NCI-H2081 (cell line): ENCODE measurements at places on chromosomes 4 and X.

- DNase-seq, result no peak
These were observed 98.2 kb upstream of the FAM9B start for GRCh38 chrX:9132036-9132638.

GRCh38 chr4:124708517-124709300 is 3.8 kb downstream of the ANKRD50 start:
- DNase-seq, result no peak

DNA sequence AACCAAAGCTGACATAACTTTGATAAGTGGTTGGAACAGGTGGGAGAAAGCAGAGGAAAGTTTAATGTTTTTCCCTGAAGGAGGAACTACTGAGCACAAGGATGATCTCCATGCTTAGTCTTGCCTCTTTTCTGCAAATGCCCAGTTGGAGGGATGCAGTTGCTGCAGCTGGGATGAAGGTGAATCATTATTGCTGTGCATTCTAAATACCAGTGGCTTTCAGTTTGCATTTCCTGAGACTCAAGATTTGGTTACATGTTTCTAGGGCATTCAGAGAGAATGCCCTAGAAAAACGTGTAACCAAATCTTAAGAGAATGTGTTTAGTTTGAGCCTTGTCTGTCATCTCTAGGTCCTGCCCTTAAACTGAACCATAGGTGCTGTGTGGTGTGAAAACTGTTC is 42.2 kb downstream of the METTL14 start:
- no peak for DNase-seq

GRCh38 chrX:126489116-126489695 is 63.4 kb downstream of the DCAF12L1 start:
- DNase-seq, result no peak

DNA sequence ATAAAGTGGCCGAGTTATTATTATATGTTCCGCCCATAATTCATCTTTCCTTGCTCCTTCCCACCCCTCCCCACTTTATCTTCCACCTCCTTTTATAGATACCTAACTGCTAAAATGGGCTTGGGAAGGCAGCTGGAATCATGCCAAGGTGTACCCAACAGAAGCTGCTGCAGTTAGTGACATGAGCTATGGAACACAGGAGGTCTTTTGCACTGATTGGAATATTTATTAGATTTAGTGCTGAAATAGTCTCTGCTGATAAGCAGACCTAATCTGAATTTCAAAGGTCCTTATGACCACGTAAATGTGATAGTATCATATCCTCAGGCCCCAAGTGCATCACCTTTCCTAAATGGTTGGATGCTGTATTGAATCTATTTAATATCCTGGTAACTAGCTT is 64.9 kb downstream of the HMGB2 start:
- no peak for DNase-seq

DNA sequence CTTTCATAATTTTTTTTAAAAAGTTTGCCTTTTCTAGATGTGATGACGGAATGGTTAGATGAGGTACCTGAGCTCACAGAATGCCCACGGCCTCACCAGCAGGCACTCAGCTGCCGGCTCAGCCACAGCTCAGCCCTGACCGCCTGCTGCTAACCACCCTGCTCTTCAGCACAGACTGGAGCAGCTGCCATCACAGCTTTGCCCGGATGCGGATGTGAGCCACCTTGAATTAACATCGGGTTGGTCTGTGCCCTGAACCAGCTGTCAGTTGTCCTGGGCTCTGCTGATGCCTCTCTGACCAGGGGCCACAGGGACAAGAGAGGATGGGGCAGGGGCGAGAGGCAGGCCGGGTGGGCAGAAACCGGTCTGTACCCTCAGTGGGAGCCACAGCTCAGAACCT is 93.3 kb downstream of the HMX1 start:
- no peak for DNase-seq

GRCh38 chrX:132119283-132119682 is 8.5 kb downstream of the FRMD7 start:
- no peak for DNase-seq

DNA sequence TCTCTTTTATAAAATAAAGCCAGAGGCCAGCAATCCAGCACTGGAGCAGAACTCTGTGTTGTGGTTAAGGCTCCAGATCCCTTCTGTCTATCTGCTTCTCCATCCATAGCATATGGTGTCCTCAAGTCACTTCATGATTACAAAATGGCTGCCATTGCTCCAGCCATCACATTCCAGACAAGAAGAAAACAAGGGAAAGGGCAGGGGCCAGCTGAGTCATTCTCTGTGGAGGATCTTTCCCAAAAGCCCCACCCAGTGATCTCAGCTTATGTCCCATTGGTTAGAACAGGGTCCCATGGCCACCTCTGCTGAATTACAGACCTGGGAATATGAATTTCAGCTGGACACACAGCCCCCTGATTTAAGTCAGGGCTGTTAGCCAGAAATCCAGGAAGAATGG is 34.1 kb upstream of the MAN2B2 start:
- DNase-seq, result no peak

DNA sequence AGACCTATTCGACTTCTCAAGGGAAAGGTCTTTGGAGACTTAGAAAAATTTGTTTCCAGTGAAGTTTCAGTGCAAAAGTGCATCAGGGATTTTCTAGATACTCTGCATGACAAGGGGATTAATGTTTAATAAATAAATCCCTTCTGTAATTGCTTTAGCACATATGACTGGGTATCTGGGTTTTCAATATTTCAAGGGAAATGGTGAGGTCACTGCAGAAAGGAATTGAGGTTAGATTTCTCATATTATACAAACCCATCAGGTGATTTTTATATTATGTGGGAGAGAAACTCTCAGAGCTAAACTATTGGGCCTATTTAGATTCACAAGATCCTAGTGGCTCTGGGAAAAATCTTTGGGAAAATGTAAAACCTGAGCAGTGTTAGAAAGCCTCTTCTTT is 48.3 kb upstream of the SLC4A4 start:
- DNase-seq, result no peak

DNA sequence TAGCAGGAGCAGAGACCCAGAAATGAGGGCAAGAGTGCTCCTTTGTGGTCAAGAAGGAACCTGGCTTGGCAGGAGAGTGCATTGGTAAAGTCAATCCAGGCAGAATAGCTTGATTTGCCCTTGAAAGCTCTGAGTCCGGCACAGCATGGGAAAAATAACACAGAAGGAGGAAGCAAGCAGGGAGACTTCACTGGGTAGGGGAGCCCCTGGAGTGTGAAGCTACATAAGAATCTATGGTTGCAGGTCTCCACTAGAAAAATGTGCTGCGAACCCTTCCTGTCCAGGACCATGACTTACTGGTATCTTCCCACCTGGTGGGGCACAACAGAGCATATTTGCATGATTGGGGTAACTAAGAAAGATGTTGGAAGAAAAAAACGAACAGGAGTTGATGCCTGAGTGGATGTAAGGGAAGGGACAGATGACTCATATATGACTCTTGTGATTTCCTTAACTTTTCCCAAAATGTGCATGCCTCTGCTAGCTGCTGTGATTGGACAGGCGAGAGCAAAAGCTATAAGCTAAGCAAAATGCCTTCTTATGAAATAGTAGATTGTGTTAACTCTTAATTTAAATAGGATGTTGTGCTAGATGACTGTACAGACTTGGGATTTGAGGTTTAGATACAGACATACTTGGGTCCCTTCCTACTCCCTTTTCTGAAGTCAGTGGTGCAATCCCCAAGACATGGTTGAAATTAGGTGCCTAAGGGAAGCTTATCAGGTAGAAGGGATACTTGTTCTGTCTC is 3.3 kb downstream of the IL13RA1 start:
- no peak for DNase-seq

GRCh38 chr4:132513491-132513890 is 635.6 kb upstream of the PCDH10 start:
- DNase-seq, result no peak
